ENCODE measurements at places on chromosomes 7 and 10. TPM values are rescaled to one million over a fixed set of nuclear protein-coding genes. Genes with fewer than 3 reads are reported as not detected.

DNA sequence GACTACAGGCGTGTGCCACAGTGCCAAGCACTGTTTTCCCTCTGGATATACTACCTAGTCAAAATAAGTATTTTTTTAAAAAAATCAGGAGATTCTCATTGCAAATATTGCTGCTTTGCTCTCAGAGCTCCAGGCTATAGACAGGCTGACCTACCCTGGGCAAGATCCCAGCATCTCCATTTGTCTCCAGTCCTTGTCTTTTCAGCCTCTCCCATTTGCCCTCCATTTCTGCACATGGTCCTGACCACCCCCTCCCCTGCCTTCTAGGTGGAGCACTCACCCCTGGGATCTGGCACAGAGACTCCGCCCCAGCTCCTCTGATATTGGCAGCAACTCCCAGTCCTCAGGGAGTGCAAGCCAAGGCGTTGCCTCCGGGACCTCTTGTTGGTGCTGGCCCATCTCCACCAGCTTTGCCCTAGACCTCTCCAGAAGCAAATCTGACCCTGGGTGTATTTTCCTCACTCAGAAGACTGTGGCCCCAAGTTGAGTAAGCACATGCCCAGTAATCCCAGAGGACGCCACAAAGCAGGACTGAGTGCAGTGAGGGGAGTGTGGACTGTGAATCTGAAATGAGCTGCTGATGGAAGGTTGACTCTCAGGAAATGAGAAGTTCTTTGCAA, 120.6 kb downstream of the MTPAP start:
- DNase-seq: no peak

- DNase-seq: no peak
Measured at GRCh38 chr7:66748791-66749190, 8.3 kb downstream of the RABGEF1 start.

DNA sequence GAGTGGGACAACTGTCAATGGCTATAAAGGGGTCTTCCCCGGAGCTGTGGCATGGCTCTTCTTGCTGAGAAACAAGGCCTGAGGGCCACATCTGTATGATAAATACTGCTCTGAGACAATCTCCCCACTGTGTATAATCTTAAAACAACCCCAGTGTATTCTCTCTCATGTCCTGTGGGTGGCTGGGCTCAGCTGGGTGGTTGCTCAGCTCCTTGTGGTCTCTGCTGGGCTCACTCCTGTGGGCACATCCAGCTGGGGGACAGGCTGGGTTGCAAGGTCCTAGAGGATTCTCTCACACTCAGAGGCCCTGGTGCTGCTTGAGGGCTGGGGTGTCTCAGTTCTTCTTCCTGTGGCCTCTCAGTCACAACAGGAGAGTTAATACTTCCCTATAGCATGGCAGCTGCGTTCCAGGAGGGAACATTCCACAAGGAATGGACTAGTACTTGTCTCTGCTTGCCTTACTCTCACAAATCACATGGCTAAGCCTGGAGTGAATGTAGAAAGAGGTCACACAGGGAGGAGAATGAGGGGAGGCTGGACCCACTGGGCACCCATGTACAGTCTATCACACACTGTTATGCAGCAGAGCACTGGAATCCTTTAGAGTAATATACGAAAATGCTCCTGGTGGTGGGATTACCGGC, 4.5 kb upstream of the EEPD1 start:
- DNase-seq: no peak

DNA sequence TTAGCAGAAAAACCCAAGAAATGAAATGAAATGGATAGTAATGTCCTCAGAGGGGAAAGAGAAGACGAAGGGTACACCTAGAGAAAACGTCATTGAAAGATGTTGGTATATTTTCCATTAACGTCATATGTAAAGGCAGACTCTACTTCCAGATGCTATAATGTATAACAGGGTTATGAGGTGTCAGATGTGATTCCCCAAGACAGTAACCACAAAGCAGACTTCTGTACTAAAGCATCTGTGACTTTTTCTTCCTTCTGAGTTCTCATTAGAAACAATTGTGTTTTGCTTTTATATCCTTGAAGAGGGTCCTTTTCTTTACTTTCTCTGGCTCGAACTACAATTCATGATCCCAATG, 37.4 kb downstream of the LRRC72 start:
- DNase-seq: no peak

DNA sequence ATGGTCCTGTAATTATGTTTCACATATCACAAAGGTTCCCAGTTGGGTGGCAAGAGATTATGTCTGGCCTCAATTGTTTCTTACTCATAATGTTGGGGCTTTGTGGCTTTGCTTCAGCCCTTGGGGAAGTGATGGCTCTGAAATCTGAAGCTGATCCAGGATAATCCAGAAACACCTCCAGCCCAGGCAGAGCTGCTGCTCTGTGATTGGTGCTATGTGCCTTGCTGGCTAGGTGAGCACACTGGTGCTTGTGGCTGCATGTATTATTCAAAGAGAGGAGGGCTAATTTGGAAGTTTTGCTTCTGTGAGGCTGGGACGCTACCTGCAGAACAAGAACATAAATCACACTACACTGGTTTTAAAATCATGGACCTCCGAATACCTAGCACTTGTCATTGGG, 346.6 kb upstream of the MGMT start:
- DNase-seq: no peak

ADAM12 gene
- total RNA-seq: 0.87 TPM

DNA sequence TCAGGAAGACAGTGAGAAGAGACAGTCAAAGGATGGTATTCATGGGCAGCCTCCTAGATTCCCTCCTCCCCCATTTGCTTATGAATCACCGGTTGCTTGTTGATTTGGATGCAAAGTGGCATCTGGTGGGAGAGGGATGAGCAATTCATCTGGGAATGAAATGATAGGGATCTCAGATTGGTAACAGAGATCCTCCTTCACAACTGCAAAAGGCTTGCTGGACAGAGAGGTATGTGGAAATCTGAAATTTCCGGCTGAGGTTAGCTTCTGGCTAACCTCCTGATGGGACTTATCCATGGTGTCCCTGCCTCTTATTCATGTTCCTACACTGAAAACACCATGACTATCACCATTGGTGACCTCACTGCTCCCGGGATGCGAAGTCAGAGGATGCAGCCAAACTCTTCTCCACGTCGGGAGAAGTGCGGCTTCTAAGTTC, 48.4 kb upstream of the PODXL start:
- DNase-seq: peak; percentile 85

GRCh38 chr10:21318540-21319167, 206.8 kb downstream of the SKIDA1 start:
- no peak for DNase-seq

DNA sequence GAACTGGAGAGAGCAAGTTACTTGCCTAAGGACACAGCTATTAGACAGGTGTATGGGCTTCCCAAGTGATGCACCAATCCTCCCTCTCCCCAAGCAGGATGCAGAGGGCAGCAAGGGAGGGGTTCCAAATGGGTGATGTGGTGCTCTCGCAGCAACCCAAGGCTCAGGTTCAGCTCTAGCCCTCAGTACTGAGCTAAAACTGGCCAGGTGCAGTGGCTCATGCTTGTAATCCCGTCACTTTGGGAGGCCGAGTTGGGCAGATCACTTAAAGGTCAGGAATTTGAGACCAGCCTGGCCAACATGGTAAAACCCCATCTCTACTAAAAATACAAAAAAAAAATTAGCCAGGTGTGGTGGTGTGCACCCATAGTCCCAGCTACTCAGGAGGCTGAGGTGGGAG, 40.7 kb downstream of the GPRIN2 start:
- DNase-seq: no peak

GRCh38 chr10:67790534-67791408, 47.2 kb downstream of the DNAJC12 start:
- DNase-seq: no peak
